ENCODE measurements at places on chromosomes 2 and 18.

DNA sequence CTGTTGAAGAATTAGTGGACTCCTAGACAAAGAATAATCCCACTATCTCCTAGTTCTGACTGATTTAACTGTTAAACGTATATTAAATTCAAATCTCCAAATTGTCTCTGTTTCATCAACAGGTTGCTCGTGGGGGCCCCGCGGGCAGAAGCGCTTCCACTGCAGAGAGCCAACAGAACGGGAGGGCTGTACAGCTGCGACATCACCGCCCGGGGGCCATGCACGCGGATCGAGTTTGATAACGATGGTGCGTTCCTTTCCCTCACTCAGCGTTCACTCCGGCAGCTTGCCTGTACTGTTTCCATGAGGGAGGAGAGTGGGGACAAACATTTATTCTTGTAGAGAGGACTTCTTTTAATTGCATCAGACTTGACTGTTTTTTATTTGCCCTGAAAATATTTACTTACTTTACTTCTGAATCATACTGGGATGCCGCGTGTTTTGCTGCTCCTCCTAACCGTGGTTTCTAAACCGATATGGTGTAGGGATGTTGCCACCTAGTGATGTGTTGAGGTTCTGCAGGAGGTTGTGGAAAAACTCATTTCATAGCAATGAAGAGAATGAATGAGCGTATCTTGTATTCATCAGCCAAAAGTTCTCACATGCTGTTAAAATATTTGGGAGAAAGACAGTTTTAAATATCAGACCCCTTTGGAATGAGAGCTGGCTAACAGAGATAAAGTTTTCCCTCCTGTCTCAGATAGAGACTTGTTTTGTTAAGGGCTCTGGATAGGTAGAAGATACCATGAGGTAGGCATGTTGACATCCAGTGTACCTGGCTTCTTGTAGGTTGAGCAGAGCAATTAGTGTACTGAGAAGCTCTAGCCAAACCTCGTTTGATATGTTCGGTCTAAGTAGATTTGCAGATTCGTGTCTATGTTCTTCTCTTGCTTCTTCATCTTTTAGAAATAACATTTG lies 38.3 kb downstream of the ITGA6 start:
- DNase-seq = peak; percentile 46

DNA sequence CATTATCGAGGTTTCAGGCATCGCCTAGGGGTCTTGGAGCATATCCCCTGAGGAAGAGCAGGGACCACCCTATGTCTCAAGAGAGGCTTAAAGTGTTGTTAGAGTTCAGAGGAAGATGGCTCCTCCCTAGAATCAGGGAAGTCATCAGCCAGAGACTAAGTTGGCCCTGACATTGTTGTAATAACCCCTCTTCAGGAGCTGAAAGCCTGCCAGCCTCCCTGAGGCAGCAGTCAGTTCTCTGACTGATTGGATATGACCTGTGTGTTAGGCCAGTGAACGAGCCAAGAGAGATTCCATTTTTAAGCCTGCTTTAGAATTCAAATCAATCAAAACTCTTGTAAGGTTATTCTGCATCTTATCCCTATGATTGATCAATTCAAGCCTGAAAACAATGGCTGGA lies 34.9 kb downstream of the ARHGAP28 start:
- DNase-seq = peak; percentile 36

GRCh38 chr18:75127143-75128021 lies 81.6 kb downstream of the PTGR3 start:
- no peak for DNase-seq

DNA sequence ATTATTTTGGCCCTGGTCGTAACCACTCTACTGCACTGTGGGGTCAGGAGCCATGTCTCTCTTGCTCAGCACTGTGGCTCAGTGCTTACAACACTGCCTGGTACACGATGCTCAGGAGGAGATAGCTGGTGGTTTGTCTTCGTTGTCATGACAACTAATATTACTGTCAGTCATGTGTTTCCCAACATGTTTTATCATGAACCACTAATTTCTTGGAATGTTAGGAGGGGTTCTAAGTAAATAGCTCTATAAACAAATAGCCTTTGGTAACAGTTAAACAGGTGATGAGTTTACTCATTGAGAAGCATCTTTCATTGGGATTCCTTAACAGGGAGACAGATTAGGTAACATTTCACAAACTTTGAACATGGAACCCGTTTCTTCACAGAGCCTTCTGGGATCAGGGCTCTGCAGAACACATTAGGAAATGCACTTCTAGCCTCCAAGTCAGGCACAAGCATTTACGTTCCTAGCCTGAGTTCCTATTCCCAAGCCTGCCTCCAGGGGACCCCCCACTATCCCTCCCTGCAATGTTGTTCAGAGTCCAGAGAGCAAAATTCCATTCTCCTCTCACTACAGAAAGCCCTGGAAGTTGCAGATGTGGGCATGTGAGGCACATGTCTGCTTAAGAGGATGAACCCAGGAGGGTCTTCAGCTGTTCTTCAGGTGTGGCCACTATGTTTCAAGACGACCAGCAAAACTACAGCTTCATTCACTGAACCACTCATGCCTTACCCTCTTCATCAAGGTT lies 6.4 kb upstream of the RBM44 start:
- DNase-seq = no peak

GRCh38 chr2:4995466-4995865 lies 696.7 kb upstream of the SOX11 start:
- no peak for DNase-seq

DNA sequence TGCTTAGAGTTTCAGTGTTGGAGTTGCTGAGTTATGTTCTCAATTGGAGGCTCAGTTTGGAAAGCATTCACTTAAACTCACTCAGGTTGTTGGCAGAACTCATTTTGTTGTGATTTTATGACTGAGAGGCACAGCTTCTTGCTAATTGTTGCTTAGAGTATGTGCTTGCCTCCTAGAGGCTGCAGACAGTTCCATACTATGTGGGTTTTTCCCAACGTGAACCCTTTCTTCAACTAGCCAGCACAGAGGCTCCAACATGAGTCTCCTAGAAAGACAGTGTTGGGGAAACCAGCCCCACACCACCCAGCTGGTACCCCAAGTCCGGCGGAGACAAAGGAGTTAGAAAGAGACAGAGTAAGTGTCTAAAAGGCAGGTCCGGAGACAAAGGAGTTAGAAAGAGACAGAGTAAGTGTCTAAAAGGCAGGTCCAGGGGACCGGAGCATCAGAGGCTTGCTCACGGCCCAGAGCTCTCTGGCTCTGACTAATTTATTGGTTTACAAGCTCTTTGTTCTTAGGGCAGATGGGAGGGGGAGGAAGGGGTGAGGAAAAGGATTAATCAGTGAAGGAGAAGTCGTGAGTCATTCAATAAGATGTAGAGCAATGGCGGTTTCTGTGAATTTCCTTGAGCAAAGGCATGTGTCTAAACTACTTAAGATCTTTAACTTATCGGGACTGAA lies 999.7 kb upstream of the LRRTM1 start:
- DNase-seq = no peak

GRCh38 chr2:14635391-14635871 lies 2.9 kb downstream of the LRATD1 start:
- DNase-seq = peak; percentile 82

DNA sequence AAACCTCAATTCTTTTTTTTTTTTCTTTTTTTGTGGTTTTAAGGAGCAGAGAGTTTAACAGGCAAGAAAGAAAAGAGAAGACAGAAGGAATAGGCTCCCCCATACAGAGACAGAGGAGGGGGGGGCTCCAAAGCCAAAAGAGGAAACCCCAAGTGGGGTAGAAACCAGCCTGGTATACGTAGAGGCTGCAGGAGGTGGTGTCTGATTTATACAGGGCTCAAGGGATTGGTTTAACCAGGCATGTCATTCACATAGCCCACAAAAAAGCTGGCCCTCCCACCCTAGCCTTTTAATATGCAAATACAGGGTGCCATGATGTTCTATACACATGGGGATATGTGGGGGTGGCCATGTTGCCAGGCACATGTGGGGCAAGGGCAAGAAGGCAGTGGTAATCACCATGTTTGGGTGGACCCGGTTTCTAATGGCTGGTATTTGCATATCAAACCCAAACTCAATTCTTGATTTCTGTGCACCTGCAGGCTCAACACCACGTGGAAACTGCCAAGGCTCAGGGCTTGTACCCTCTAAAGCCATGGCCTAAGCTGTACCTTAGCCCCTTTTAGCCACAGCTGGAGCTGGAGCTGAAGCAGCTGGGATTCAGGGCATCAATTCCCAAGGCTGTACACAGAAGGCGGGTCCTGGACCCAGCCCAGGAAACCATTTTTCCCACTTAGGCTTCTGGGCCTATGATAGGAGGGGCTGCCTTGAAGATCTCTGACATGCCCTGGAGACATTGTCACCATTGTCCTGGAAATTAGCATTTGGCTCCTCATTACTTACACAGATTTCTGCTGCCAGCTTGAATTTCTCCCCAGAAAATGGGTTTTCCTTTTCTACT lies 170.3 kb downstream of the MAIP1 start:
- DNase-seq = no peak

DNA sequence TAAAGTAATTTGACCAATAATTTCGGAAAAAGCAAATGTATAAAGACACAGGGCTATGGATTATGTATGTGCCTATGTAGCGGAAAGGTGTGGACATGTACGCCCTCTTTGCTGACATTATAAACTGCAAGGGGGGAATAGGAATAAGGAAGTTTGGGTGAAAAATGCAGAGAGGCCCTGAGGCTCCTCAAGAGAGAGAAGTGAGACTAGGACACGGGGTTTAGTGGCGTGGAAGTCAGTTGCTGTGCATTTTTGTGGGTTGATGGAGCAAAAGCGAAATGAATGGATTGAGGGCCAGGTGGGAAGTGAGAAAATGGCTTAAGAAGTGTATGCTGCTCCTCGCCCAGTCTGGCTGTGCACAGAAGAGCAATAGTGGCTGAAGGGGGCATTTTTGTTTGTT lies 96.2 kb upstream of the B3GNT7 start:
- DNase-seq = no peak

GRCh38 chr2:151033271-151034248 lies 228.1 kb downstream of the RBM43 start:
- DNase-seq = no peak

GRCh38 chr2:177422271-177422670 lies 29.7 kb downstream of the AGPS start:
- DNase-seq = no peak

DNA sequence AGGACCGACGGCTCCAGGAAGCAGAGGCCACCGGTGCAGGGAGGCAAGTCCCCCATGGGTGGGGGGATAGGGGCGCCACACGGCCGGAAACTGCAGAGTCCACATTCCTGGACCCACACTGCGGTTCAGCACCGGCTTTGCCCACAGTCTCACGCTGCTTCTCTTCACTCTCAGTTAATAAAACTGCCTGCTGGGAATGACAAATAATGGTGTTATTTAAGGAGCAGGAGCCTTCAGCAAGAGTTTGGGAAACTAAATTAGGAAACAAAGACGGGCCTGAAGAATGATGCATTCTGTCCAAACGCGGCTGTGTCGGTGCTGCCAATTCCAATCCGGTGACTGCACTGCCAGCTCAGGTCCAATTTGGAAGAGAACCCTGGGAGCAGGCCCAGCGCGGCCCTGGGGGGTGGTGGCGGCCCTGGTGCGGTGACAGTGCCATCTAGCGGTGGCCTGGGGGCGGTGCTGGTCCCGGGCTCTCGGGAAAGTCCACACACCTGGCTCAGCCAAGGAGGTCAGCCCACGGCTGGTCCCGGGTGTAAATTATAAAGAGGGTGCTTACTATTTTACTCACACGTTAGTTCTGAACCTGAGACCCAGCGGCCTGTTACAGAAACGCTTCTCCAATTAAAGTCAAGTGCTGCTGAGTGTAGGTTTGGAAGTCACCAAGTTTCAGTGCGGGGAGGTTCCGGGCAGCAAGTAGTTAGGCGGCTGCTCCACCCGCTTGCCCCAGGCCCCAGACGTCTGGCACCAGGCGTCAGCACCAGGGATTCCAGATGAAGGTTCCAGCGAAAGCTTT lies 73.1 kb upstream of the PXDN start:
- DNase-seq = peak; percentile 86

- no peak for DNase-seq
These were observed 212.6 kb downstream of the SH3RF3 start for GRCh38 chr2:109341355-109342255.

DNA sequence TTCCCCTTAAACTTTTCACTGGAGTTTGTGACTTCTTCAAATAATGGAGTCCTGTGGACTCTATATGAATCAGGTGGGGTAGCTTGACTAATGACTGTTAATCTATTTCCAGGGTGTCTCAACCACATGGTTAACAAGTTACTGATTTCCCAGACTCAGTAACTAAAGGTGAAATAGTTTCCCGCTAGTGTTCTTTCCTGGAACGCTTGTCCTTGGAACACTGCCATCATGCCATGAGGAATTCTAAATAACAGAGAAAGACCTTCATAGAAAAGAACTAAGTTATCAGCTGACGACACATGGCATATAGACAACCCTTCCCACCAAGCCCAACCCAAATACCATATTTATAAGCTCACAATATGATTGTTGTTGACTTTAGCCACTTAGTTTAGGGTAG lies 1027.9 kb upstream of the FAM98A start:
- DNase-seq = no peak

DNA sequence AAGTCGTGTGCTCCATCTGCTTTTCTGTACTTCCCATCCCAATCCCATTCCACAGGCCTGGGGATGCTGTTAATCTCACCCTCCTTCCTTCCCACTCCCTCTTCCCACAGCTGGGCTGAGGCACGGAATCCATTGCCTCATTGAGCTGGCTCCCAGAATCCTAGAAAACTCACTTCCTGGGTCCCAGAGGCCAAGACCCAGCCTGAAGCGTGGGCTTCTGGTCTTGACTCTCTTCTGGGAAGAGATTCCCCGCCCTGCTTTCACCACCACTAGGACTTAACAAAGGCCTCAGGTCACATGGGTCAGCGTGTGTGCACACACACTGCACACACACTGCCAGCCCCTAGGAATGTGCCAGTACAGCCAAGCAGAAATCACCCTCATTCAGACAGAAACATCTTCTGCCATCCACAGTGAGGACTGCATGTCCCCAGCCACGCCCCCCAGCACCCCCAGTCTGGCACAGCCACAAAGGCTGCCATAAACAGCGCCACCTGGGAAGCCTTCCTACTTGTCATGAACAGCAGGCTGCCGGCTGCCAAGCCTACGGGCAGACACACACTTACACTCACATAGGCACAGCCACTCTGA lies 165.8 kb downstream of the TNS1 start:
- DNase-seq = peak; percentile 83

- no peak for DNase-seq
These were observed 3.5 kb upstream of the RHOB start for GRCh38 chr2:20443276-20443920.

- peak; percentile 47 for DNase-seq
These were observed 36.0 kb downstream of the PHLPP1 start for GRCh38 chr18:62751341-62751821.

- DNase-seq = no peak
These were observed 293.5 kb downstream of the ASXL3 start for GRCh38 chr18:33871363-33872025.

- no peak for DNase-seq
These were observed 262.6 kb upstream of the HS6ST1 start for GRCh38 chr2:128580988-128581848.

DNA sequence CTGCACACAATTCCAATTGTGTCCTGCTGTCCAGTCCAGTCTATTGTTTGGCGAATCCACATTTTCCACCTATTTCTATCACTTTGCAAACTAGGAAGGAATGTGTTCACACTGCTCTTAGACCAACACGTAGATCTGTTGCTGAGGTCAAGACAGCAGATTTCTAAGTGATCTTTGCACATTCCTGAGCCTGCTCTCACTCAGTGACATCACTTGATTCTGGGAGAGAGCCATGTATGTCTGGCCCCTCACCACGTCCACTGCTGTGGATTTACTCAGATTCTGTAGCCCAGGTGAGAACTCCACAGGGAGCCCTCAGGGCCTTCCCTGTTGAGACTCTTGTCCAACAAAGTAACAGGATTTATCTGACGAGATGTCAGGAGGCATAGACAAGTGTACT lies 317.2 kb downstream of the TSN start:
- DNase-seq = no peak

GRCh38 chr2:3065928-3066327 lies 311.7 kb downstream of the EIPR1 start:
- DNase-seq = no peak

GRCh38 chr2:6657855-6658254 lies 207.9 kb downstream of the CMPK2 start:
- no peak for DNase-seq
